ENCODE measurements at places on chromosomes 5 and 9.

- DNase-seq = no peak
Measured at GRCh38 chr9:134127616-134128015, 8.3 kb upstream of the WDR5 start.

DNA sequence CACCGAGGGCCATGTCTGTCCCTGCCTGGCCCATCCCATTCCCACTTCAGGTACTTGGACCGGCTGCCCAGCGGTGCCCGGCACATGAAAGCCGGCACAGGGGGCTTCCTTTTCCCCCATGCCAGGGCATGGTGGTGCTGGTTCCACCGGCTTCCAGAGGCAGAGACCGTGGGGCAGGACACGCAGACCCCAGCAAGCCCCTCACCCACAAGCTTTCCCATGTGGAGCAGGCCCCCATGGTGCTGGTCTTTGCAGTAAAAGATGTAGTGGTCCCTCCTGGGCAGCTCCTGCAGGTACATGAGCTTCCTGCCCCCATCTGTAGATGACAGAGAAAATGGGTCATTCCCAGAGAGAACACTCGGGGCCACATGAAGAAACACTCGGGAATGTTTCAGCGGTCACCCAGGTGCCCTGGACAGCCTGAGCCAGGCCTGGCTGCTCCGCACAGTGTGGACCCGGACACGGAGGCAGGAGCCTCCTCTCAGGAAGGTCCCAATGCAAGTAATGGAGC lies 2.0 kb downstream of the OBP2B start:
- no peak for DNase-seq

DNA sequence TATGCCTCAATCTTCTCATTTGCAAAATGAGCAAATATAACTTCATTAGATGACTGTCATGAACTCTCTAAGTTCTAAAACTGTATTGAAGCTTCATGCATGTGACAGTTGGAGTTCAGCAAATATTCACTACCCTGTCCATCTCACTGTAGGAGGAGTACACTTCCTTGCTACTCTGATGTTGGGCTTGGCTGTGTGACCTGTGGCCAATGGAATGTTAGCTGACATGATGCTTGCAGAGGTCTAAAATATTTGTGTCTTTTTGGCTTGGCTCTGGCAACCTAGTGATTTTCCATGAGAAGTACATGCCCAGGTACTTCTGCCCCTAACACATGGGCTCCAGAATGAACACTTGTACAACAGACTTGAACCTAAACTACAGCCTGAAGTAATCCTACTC lies 203.1 kb upstream of the ANKH start:
- no peak for DNase-seq

GRCh38 chr9:8074713-8075286 lies 275.2 kb upstream of the DMAC1 start:
- no peak for DNase-seq

DNA sequence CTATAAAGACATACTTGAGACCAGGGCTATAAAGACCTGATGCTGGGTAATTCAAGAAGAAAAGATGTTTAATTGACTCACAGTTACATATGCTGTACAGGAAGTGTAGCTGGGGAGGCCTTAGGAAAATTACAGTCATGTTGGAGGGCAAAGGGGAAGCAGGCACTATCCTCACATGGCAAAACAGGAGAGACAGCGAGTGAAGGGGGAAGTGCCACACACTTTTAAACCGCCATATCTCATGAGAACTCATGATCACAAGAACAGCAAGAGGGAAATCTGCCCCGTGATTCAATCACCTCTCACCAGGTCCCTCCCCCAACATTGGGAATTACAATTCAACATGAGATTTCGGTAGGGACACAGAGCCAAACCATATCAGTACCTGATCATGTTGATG lies 89.9 kb upstream of the ADAMTSL1 start:
- DNase-seq = no peak

DNA sequence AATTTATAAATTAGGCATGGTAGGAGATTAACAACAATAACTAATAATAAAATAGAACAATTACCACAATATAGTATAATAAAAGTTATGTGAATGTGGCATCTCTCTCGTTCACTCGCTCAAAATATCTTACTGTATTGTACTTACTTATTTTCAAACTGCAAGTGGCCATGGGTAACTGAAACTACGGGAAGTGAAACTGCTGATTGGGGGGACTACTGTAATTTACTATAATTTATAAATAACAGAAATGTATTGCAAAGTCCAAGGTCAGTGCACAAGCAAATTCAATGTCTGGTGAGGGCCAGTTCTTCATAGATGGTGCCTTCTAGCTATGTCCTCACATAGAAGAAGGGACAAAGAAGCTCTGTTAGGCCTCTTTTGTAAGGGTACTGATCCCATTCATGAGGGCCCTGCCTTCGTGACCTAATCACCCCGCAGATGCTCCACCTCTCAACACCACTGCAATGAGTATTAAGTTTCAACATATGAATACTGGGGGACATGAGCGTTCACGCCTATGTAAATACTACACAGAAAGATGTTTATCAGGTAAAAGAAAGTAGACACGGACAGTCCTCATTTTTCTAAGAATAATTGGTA lies 39.0 kb downstream of the KCNIP1 start:
- no peak for DNase-seq

Data from stimulated activated CD8-positive, alpha-beta memory T cell treated with anti-CD3 and anti-CD28 coated beads, Interleukin-4, amount 100 ng/mL, for 4 hours (primary cell).